ENCODE measurements at places on chromosomes 6 and 20. TPM values are rescaled to one million over a fixed set of nuclear protein-coding genes. Genes with fewer than 3 reads are reported as not detected.

Gene ATP9A
- total RNA-seq: 18.7 TPM

Gene ZSCAN12
- 4.6 TPM for total RNA-seq

Gene MACROD2
- total RNA-seq: 0.24 TPM

Gene GABRR1
- total RNA-seq: not detected

DNA sequence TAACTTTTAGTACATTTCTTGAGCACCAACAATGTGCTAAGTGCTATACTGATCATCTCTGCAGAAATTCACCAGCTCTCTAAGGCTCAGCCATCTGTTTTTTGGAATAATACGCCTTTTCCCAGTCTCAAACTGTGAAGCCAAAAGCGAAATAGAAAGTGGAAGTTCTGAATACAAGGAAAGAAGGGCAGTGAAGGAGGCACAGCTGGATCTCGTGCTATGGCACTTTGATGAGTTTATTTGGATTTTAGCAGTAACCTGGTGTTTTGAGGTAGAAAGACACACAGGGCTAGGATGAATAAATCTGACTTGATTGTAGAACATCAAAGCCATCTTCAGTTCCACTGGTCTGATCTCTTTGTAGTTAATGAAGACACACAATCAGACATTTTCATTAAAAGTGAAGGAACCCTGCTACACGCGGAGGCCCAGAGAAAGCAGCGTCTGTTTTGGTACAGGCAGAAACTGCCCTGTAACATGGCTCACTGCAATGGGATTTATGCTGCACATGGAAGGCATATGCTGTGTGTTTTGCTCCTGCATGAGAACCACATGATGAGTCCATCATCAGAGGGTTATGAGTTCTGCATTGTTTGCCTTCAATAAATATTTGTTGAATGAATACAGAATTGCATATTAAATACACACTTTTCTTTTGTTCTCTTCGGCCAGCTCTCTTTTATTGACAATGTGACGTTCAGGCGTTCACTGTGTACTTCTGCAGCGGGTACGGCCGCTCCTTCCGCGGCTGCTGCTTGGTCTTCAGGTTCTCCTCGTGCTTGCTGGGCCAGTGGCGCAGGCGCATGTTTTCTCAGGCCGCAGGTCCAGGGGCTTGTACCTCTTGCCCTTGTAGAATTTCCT is 100.9 kb downstream of the PREP start:
- no peak for DNase-seq

DNA sequence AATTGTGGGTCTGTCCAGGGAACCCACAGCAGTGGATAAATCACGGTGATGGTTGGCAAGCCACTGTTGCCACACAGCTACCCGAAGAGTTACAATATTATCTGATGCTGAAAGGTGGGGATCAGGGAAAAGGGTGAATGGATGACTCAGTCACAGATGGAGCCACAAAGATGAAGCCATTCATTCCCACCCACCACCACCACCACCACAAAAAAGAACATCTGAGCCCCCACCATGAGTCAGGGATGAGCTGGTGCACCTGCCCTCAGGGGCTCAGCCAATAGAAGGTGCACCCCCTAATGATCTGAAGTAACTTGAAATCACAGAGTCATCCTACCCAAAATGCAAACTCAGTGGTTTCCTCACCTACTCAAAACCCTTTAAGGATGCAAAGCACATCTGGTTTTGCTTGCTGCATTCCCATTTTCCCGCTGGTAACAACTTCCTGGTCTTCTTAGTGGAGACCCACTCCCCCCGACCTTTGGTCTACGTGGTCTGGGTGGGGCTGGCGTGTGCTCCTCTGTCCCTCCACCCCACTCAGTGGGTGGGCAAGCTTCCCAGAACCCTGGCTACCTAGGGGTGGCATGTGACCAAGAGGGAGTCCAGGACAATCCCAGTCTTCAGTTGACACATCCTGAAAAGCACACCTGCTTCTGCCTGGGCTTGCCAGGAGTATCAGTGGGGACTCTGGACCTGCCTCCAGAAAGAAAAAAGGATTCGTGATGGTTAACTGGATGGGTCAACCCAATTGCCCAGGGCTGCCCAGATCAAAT is 125.5 kb downstream of the ANKRD60 start:
- peak; percentile 100 for DNase-seq

GRCh38 chr6:80133020-80133419 is 26.5 kb downstream of the BCKDHB start:
- peak; percentile 45 for DNase-seq

DNA sequence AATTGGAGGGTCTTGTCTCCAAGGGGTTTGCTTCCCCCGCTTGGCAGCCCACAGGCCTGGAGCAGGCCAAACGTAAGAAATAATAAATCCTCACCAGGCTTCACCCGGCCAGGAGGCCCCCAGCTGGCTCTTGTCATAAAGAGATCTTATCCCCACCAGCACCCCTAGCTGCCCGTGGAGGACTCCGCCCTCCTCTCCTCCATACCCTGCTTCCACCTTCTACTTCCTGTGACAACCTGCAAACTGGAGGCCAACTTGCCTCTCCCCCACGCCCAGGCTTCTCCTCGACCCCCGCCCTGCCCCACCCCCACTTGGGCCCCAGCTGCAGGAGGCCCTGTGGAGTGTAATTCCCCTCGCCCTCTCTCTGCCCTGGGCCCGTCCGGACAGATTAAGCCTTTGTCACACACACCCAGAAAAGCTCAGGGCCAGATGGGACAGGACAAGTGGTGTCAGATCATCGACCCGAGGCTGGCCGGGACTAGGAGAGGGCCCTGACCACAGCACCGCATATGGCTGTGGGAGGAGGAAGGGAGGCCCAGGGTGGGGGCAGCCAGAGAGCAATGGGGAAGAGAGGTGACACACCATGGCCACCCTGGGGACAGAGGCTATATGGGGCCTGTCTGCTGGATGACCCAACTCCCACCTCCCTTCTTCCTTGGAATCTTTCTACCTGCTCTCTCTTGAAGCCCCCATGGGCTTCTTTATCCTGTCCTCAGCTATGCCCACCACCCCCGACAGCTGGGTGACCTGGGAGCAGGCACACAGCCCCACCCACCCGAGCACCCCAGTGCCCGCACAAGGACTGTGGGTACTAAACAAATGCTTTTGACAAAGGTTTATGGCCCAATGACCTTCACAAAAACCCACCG is 3.9 kb downstream of the NOL4L start:
- peak; percentile 22 for DNase-seq

GRCh38 chr6:64973142-64973541 is 733.9 kb downstream of the EYS start:
- no peak for DNase-seq

DNA sequence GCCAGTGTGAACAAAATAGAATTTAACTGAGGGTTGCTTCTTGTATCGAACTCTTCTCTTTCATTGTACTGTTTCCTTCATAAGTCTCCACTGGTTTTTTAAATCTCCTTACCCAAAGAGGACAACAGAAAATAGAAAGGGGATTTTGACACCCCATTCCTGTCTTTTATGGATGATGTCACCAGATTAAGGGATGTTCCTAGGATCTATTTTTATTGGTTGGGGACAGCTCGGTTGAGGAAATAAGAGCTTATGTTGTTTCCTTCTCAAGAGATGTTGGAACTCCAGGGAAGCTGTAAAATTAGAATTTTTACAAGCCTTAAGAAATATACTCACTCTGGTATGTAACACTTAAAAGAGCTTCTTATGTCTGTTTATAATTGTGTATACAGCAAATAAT is 171.5 kb downstream of the PHF3 start:
- no peak for DNase-seq

DNA sequence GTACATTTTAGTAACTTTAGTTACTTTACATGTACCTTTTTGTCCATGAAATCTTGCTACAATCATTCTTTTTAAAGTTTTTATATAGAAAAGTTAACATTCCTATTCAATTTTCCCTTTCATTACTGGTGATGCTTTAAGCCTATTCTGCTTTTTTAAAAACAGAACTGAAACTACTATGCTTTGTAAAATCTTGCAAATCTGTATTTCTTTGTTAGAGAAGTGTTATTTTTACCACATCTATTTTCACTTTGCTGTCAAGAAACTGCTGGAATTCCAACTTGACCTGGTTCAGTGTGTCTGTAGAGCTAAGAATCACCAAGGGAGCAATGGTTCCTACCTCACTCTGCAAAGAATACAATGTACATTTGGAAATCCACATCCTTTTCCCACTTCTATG is 21.8 kb upstream of the SAMD5 start:
- DNase-seq: no peak

All from RPMI7951 (cell line).